ENCODE measurements at places on chromosomes 1 and 21.

DNA sequence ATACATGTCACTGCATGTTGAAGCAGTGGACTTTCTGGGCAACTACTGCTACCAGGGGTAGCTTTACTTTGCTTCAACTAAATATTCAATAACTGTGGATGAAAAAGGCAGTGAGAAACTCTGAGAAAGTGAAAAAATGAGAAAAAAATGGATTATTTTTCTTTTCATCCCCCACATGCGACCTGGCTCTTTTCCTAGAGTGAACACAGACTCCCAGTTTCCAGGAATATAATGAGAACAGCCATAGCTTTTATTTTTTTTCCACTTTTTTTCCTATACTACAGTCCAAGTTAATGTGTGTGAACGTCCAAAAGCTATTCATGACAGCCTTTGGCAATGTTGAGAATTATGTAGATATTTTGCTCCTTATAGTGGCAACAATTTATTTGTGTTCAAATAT is 230.4 kb downstream of the DNM3 start:
- no peak overlapping the region for H3K4me3 ChIP-seq
- no peaks in the 10 kb centered on the region for H3K27me3 ChIP-seq
- no peak for DNase-seq
- H3K27ac ChIP-seq = no peak overlapping the region
- no peaks in the 10 kb centered on the region for H3K36me3 ChIP-seq
- no peaks in the 10 kb centered on the region for H3K4me1 ChIP-seq

DNA sequence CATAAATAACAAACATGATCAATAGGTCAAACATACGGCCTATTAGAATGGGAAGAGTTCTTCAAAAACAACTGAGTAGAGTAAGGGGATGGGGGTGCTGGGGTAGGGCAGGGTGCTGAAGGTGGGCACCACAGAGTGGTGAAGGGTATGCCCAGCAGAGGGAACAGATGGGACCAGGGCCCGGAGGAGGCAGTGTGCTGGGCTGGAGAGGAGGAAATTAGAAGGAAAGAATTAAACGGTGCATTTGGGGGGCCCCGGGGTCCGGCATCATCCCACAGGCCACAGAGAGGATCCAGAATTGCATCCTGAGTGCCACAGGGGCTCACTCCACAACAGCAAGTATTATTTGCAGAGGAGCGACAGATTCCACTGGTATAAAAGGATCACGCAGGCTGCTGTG is 94.5 kb downstream of the GLIS1 start:
- H3K27ac ChIP-seq = no peak overlapping the region
- H3K27me3 ChIP-seq = no peaks in the 10 kb centered on the region
- H3K36me3 ChIP-seq = no peaks in the 10 kb centered on the region
- no peak overlapping the region for H3K4me3 ChIP-seq
- DNase-seq = no peak

GRCh38 chr21:25551569-25551968 is 55.7 kb downstream of the MRPL39 start:
- H3K27me3 ChIP-seq = peaks cover 11% of the 10 kb centered on the region
- no peaks in the 10 kb centered on the region for H3K36me3 ChIP-seq
- H3K4me1 ChIP-seq = no peaks in the 10 kb centered on the region
- DNase-seq = no peak
- no peak overlapping the region for H3K4me3 ChIP-seq
- no peak overlapping the region for H3K27ac ChIP-seq

DNA sequence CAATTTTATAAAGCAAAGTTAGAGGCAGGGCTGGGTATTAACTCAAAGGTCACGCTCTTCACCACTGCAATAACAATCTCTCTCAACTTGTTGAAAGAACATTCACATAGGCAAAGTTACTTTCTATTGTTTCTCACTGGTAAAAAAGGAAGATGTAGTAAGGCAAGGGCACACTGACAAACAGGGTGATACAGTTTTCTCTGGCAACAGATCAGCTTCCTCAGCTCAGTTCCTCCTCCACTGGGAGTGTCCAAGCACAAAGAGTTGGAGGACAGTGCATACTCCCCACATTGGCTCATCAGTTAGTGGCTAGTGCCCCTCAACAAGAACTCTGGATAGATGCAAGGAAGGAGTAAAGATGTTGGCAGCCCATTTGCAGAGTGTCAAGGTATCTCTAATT is 3.7 kb downstream of the PLPPR4 start:
- no peak overlapping the region for H3K4me3 ChIP-seq
- H3K4me1 ChIP-seq = no peaks in the 10 kb centered on the region
- DNase-seq = no peak

GRCh38 chr1:121414905-121415304 is 230.1 kb downstream of the SRGAP2C start:
- peaks cover 20% of the 10 kb centered on the region for H3K27me3 ChIP-seq
- peaks cover 2% of the 10 kb centered on the region for H3K4me1 ChIP-seq
- no peak for DNase-seq
- no peak overlapping the region for H3K4me3 ChIP-seq
- H3K36me3 ChIP-seq = no peaks in the 10 kb centered on the region

- peak overlapping the region; percentile 70 for H3K27ac ChIP-seq
- peaks cover 60% of the 10 kb centered on the region for H3K36me3 ChIP-seq
- H3K4me1 ChIP-seq = peaks cover 10% of the 10 kb centered on the region
- no peaks in the 10 kb centered on the region for H3K27me3 ChIP-seq
- H3K4me3 ChIP-seq = peak overlapping the region; percentile 65
Observed at GRCh38 chr1:55127827-55128343, 87.3 kb downstream of the USP24 start.

DNA sequence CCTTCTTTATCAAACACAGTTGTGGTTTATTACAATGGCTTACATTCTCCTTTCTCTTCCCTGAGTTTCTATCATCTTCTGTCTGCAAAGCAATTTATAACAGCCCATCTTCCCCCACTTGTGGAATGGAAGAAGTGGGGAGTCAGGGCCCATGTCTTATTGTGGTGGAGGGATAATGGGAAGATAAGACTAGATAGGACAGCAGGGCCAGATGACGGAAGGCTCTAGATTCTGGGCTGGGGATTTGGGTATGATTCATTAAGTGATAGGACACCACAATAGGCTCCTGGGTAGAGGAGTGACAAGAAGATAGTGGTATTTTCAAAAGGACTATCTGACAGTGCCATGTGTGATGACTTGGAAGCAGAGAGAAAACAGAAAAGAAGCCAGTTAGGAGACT is 450.6 kb downstream of the TTLL7 start:
- DNase-seq = no peak
- H3K27ac ChIP-seq = no peak overlapping the region
- no peaks in the 10 kb centered on the region for H3K27me3 ChIP-seq
- no peaks in the 10 kb centered on the region for H3K4me1 ChIP-seq

- H3K27ac ChIP-seq = no peak overlapping the region
- H3K4me3 ChIP-seq = no peak overlapping the region
- no peaks in the 10 kb centered on the region for H3K36me3 ChIP-seq
- H3K27me3 ChIP-seq = peaks cover 29% of the 10 kb centered on the region
- H3K4me1 ChIP-seq = no peaks in the 10 kb centered on the region
- no peak for DNase-seq
Observed at GRCh38 chr1:17648457-17649145, 106.5 kb upstream of the ACTL8 start.

DNA sequence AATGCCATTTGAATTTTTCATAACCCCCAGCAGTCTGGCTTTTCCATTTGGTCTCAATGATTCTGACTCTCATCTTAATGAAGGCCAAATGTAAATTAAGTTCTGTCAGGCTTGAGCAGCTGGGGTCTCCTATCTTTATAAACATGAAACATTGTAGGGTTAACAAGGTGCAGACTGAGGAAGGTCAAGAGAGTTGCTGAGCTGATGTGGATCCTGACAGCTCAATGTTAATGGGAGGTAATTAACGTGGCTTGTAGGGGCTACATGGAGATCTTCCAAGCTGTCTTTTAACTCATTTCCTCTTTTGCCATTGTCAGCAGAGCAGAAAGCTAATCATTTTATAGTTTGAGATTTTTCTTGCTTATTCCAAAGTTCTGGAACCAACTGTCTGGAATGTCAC is 55.2 kb downstream of the FGGY start:
- no peaks in the 10 kb centered on the region for H3K36me3 ChIP-seq
- H3K4me1 ChIP-seq = peaks cover 4% of the 10 kb centered on the region
- no peaks in the 10 kb centered on the region for H3K27me3 ChIP-seq
- DNase-seq = no peak
- no peak overlapping the region for H3K4me3 ChIP-seq
- H3K27ac ChIP-seq = no peak overlapping the region

DNA sequence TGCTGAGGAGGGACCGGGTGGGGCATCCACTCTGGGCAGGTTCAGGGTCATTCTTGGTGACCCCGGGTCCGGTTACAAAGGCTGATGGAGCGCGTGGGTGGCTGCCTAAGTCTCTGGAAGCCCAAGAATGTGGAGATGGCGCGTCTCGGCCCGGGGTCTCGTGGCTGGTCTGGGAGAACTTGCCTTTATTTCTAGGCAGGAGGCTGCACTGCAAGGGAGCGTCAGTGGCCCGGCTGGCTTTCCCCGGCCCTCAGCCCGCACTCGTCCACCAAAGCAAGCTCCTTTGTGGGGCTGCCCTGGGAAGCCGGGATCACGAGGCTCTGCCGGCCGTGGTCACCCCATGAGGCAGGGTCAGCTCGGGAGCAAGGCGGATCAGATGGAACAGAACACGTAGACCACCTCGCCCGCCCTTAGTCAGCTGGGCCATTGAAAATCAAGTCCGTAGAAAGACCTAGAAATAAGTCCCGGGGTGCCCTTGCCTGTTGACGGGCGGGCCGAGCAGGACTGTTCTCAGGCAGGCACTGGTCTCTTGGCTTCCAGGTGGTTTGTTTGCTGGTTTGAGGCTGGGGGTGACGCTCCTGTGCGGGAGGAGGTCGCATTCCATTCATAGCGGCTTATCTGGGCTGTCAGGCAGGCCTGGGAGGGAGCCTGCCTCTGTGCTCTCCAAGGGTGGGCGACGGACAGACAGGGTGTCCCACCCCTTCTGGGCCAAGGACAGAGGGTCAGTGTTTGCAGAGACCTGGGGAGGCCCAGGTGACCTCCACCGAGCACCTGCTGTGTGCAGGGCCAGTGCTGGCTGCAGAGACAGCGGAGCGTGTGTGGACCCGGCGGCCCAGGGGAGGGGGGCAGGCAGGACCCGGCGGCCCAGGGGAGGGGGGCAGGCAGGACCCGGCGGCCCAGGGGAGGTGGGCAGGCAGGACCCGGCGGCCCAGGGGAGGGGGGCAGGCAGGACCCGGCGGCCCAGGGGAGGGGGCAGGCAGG is 25.8 kb downstream of the COL18A1 start:
- H3K4me1 ChIP-seq = no peaks in the 10 kb centered on the region
- no peak overlapping the region for H3K27ac ChIP-seq
- no peak overlapping the region for H3K4me3 ChIP-seq
- H3K36me3 ChIP-seq = no peaks in the 10 kb centered on the region

- peaks cover 48% of the 10 kb centered on the region for H3K4me1 ChIP-seq
- H3K27me3 ChIP-seq = no peaks in the 10 kb centered on the region
- DNase-seq = peak; percentile 79
- H3K36me3 ChIP-seq = peaks cover 55% of the 10 kb centered on the region
- peak overlapping the region; percentile 95 for H3K27ac ChIP-seq
- H3K4me3 ChIP-seq = peak overlapping the region; percentile 91
Observed at GRCh38 chr1:167454894-167455785, 63.2 kb downstream of the CD247 start.

DNA sequence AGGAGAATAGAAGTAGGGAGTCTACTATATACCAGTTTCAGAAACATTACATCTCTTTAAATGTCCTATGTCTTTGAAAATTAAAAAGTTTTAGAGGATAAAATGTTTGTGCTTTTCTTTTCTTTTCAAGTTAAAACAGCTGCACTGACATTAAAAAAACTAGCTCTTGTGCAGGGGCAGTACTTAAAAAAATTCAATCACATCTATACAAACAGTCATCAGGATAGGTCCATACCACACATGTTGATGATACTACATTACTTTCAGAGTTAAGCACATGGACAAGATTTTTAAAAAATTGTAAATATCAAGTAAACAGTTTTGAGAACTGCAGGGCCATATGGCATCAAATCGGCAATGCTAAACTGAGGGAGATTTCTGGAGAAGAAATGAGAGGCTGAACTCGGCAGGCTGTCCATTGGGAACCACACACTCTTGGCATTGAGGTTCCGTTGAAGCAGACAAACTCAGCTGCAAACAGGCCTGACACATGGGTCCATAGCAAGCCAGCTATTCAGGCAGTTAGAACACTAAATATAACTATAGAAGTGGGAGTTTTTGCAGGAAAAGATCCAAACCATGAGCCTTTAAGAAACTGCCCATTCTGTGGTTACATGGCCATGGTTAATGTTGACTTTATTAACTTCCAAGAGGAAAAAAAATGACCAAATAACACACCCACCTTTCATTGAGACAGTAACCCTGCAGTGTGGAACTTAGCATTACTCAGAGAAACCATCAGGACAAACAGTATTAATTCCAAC is 84.5 kb upstream of the BCL10 start:
- no peaks in the 10 kb centered on the region for H3K27me3 ChIP-seq
- no peaks in the 10 kb centered on the region for H3K4me1 ChIP-seq
- no peak for DNase-seq
- no peak overlapping the region for H3K27ac ChIP-seq

- no peak overlapping the region for H3K4me3 ChIP-seq
- no peak for DNase-seq
- H3K27ac ChIP-seq = peak overlapping the region; percentile 9
- H3K4me1 ChIP-seq = peaks cover 36% of the 10 kb centered on the region
Observed at GRCh38 chr1:10048601-10049000, 15.8 kb downstream of the UBE4B start.

DNA sequence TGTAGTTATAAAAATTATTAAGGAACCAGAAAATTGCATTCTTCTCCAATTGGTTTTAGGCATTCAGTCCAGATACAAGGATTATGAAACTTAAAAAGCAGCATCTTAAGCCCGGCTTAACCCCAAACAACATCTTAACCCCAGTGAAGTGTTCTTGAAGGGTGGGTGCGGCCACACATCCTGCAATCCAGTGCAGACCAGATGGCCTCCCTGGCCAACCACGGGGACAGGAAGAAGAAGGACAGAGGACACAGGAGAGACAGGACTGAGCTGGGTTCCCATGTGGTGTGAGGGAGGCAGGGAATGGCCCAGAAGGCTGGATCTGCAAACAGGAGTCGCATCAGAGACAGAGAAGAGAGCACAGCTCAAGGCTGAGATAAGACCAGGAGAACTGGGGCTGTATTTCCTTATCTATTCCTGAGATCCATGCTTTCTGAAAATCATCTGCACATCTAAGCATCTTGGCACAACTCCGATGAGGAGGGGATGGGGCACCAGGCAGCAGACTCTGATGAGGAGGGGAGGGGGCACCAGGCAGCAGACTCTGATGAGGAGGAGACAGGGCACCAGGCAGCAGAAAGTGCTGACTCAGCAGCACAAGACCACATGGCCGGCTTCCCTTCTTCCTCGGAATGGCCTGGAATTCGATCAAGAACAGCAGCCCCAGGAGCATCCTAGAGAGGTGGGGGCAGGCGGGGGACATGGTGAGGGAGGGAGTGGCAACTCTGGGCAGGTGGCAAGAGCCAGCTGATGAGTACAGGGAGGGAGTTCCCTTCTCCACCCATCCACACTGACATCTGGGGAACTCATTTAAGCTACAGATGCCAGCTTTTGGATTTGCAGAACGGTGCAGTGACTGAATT is 26.6 kb downstream of the ABCG1 start:
- H3K36me3 ChIP-seq = peaks cover 31% of the 10 kb centered on the region
- H3K4me3 ChIP-seq = no peak overlapping the region
- H3K27me3 ChIP-seq = no peaks in the 10 kb centered on the region
- H3K27ac ChIP-seq = peak overlapping the region; percentile 24
- DNase-seq = no peak
